ENCODE measurements at places on chromosomes 2 and 18. TPM values are rescaled to one million over a fixed set of nuclear protein-coding genes. Genes with fewer than 3 reads are reported as not detected.

CCBE1 gene
- total RNA-seq, result 51.3 TPM

ZBTB7C gene
- 13.0 TPM for total RNA-seq

DHRS9 gene
- 1.3 TPM for total RNA-seq

SERPINB3 gene
- 0.94 TPM for total RNA-seq

GPR35 gene
- total RNA-seq, result 3.6 TPM

UGGT1 gene
- total RNA-seq, result 43.8 TPM

DNER gene
- total RNA-seq, result 15.9 TPM

DNA sequence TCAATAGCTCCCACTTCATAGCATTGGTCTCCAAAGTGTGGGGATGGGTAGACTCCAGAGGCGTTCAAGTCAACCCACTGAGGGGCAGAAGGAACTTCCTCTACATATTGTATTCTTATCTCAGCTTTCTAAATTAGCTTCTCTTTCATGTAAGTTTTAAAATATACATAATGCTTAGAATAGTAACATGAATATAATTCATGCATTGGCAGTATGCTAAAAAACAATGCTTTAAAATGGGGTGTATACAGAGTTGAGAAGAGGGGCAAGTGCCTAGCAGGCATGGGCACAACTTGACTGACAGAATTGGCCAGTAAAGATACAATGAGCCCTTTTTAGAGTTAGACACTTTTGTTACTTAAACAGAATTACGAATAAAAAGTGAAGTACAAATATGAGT is 212.2 kb downstream of the ZRANB3 start:
- DNase-seq, result no peak

DNA sequence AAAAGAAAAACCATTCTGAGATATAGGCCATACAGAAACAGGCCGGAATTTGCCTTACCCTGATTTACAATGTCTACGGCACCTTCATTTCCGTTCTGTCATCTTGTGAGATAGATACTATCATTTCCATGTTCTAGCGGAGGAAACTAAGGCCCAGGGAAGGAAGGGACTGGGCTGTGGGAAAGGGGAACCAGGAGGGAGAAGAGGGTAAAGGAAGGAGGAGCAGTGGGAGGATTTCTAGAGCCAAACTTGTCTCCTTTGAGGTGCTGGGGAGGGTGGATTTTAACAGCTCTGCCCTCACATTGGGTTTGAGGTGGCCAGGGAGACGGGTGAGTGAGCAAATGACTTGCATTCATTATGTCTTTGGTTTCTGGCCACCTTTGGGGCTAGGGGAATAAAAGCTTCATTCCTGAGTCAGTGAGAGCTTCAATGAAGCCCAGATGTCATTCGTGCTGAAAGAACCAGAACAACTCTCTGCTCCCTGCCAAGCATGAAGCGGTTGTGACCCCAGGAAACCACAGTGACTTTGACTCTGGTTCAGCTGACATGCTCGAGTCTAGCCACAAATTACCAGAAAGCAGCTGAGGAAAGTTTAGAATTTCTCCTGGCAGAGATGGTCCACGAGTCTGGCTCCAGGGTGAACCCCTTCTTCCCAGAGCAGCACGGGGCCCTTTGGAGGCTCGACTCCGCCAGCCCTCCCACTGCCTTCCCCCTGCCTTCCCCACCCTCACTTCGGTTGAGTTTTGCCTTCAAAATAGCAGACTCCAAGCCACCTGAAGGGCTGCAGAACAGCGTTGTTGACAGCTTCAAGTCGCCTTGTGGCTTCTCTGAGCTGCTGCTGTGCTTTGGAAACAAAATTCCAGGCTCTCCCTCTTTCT is 3.8 kb downstream of the ACTG2 start:
- DNase-seq, result no peak

DNA sequence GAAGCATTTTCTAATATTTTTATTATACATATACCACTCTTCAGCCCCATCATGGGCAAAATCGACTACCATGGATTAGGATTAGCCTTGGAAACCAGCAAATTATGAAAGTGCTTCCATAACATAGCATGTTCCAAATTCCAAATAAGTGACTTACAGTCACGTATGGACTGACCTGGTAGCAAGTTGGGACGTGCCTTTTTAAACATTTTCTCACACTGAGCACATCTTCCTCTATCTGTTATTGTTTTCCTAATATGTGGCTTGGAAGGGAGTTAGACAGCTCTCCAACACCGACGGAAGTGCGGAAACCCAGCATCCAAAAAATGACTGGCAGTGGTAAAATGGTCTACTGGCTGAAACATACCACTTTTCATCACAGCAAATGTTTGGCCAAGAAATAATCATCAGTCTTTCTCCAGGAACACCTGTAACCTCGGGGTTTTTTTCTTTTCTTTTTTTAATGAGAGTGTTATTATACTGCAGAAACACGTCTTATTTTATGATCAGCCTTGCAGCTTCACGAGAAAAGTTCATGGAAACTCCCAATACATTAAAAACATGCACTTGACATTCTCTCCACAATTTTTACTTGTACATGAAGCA is 107.0 kb downstream of the IRS1 start:
- no peak for DNase-seq

- no peak for DNase-seq
These were observed 185.0 kb upstream of the RASGRP3 start for GRCh38 chr2:33291278-33292013.

GRCh38 chr2:25490217-25490616 is 148.5 kb upstream of the DNMT3A start:
- DNase-seq, result no peak

GRCh38 chr2:204491528-204491927 is 53.7 kb upstream of the PARD3B start:
- DNase-seq, result no peak

- DNase-seq, result no peak
These were observed 256.2 kb upstream of the SKOR2 start for GRCh38 chr18:47507651-47508050.

DNA sequence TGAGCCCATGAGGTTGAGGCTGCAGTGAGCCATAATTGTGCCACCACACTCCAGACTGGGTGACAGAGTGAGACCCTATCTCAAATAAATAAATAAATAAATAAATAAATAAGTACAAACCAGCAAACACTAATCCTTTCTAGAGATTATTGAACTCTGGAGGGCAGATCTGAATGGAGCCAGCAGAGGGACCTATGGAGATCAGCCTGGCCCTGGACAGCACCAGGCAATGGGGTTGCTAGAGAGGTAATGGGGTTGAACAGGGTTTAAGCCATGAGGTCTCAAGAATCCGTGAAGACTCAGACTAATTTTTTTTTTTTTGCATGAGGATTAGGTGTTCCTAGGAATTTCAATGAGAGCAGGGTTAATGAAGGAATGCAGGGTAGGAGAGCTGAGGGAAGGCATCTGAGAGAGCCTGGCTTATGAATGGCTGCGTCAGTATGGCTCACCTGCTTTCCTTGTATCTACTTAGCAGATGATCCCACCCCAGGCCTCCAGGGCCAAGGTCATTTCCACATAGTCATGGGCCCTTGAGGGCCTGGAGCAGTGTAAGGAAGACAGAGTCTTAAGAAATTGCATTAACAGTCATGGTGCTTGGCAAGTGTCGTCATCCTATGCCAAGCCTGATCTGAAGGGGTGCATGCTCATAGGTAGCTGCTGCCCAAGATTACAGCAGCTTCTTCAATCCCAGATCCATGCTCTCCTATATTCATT is 34.6 kb upstream of the IL37 start:
- DNase-seq, result no peak

DNA sequence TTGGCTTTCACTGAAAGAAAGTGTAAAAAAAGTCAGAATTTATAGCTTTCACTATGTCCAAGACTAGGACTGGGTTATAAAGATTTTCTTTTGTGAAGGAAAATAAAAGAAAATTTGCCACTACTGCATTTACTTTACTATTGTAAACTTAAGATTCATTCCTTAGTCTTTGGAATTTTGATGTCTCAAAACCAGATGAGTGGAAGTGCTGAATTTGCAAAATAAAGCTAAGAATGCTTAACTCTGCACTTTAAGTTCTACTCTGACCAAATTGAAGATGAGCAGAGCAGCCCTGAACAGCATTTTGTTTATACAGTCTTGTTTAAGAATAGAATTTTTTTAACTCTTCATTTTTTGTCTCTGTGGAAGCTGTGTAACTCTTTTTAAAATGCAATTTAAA is 102.4 kb downstream of the ICA1L start:
- no peak for DNase-seq

GRCh38 chr2:236047886-236048540 is 120.2 kb downstream of the GBX2 start:
- DNase-seq, result no peak

DNA sequence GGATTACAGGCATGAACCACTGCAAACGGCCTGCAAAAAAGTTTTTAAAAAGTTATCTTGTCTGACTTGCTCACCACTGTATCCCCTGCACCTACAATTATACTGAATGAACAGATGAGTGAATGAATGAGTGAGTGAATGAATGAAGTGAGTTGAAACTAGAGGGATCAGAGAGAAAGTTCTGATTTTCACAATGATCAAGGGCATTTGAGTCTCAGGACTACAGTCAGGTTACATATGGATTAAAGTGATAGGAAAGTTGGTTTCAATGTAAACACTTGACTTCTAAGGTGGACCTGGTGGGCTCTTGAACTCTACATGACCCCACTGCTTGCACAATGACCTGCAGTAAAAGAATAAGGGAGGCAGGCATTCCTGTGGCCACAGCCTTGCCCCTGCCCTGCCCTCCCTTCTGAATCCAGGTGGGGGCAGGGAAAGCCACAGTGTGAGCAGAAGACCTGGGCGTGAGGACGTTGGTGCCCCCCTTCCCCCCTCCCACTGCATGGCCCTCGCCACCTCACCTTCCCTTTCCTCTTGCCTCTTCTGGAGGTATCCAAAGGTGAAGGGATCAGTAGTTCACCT is 10.7 kb downstream of the C2orf80 start:
- no peak for DNase-seq

GRCh38 chr18:28062443-28062842 is 114.5 kb downstream of the CDH2 start:
- DNase-seq, result no peak

DNA sequence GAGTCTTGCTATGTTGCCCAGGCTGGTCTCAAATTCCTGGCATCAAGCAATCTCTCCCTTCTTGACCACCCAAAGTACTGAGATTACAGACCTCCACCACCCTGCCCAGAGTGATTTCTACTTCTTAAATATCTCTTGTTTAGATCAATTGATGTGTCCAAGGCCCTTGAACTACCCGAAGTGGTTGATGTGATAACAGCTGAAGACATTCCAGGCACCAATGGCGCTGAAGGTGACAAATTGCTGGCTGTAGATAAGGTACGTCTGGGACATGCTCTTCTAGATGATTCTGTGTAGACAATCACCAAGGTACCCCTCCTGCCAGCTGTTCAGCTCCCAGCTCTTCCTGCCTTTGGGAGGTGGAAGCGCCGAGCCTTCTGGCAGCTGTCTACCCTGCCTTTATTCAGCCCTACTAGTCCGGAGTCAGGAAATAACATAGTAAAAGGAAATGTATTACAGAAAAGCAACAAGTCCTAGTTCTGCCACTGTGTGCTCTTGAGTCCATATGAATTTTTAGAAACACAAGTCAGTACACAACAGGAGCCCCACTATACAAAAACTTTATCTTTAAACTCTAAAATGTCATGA is 61.3 kb upstream of the BZW1 start:
- no peak for DNase-seq

DNA sequence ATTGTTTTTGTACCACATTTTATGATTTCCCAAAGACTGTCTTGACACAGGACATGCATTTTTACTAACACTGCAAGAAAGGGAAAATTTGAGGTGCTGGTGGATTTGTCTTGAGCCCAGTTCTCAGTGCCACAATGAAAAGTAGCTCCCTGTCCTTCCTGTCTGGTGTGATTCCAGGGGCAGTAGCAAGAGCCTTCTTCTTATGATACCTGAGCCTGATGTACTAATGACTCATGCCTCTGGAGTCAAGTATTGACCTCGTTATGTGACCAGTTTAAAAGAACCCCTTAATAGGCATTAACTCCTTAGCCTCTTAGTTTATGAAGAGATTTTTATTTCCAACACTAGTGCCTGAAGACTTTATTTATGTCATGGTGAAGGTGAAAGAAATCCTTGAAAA is 728.6 kb downstream of the SLC4A3 start:
- no peak for DNase-seq

DNA sequence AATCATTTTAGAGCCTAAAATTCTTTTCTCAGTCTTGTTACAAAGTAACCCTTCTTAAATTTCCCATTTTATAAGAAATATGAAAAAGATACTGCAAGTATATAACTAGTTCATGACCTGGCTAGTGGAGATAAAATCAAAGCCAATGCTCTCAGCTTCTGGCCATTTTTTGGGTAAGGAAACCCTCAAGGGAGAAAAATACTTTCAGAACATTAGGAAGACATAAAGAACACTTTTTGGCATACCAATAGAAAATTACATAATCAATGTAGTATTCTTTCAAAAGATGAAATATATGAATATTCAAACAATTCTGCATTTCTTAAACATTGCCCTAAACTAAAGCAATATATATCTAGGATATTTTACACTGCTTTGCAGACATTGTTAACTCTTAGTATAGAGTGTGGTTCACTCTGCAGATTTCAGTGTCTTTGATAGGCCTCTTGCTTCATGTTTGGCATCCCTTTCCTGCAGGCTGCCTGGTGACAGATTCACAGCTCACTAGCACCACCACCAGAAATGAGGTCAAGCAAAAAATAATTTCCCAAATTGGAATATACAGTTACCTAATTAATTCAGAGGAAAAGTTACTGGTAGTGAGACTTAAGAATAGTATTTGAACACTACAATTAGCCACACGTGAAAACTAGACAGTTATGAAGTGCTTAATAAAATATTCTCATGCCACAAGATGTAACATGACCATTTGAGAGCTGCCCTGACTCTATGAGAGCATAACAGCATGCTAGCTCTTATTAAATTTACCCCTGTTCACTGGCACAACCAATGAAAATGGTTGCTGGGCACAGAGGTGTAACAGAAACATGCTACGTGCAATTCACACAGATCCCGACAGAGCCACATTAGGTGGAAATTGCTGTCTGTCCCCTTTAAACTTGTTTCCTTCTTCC is 36.0 kb downstream of the PAIP2B start:
- DNase-seq, result no peak

DNA sequence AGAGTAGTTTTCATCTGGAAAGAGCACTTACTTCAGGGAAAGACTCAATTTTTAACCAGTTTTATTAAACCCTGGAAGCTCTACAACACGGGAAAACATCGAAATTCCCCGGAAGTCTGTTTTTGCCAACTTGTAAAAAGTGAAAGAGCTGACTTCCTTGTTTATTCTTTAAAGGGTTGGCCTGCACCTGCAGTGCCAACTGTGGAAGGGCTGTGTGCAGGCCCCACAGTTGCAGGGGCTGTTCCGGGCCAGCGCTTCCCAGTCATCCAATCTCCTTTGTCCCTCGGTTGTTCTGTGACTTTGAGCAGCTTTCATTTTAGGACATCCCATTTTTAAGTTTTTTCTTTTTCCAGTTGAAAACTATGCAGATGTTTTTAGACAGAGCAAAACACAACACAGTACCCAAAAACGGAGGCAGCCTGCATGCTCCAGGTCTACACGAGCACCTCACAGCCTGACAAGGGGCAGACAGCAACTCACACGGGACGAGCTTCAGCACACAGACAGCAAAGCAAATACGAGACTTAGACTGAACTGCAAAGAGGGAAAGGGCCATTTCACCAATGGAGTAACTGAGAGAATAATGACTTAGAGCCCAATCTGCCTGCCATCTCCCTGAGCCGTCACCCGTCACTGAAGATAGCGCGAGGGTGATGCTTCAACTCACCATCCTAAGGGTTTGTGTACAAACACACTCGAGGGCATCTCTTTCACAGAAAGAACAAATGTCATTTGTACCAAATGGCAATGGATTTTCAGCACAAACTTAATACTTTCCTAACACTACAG is 70.6 kb downstream of the EMILIN2 start:
- peak; percentile 37 for DNase-seq

Measured in type B pancreatic cell (in vitro differentiated cells).